ENCODE measurements at places on chromosomes 7 and 10.

DNA sequence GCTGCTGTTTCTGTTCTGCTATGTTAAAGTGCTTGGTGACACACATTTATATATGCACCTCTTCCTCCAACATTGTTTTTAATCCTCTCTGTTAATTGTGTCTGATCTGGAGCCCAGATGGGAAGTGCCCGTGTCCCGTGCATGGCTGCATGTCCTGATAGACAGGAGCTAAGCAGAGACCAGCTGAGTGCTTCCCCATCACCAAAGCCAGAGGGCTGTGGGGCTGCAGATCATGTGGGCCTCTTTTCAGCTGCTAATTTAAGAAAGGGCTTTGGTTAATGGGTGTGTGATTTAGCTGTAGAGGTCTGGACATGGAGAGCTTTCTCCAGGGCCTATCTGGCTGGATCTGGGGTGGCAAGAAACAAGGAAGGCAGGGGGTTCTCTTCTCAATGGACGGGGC, 96.5 kb upstream of the NPS start:
- no peak for DNase-seq

DNA sequence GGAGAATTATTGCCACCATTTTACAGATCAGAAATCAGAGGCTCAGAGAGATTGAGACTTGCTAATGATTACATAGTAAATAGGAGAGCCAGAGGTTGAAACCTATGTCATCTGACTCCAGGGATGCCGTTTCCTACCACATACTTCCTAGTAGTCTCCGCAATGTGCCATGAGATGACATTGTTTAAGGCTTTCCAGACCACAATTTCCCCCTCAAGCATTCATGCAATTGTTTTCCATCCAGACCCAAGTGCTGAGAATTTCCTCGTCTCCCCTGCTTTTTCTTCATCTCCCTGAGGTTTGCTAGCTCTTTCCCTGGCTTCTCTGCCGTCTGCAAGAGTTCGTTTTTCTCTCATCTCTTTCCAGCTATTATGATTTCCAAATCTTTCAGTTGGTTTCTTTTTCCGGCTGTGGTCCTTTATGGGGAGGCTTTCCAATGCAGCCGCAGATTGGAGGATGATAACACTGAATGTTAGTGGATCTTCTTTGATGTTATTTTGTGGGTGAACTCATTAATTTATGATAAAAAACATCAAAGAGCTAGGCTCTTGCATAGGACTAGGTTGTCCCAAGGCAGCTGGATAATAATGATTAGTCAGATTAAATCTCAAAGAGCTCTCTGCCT, 6.9 kb upstream of the GOLGA7B start:
- no peak for DNase-seq

DNA sequence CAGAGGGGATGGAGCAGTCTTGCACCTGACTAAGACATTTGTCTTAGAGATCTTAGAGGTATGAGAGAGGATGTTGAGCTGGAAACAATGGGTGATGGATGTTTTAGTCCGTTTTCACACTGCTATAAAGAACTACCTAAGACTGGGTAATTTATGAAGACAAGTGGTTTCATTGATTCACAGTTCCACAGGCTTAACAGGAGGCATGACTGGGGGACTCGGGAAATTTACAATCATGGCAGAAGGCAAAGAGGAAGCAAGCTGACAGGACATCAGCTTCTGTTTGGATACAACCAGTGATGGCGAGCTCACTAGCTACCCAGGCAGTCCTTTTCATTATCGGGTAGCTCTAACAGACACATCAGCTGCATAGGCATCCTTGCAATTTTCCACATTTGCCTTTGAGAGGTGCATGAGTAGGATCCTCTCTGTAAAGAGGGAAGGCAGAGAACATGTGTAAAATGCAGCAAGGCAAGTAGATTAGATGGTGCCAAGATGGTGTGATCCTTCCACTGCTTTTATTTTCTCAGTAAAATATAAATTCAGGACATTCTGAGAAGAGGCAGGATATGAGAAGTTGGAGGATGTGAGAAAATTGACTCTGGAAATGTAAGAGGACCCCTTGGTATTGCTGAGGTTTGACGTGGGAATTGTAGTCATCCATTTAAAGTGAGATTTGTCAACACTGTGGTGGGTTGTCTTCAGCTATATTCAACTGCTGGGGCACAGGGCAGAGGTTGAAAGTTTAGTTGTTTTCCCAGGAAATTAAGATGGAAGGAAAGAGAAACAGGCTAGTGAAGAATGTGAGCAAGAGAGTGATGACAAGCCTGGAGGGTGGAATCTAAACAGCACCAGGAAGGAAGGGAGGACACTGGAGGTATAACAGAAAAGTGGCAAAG, 1140.0 kb upstream of the AUTS2 start:
- DNase-seq: no peak

GRCh38 chr10:48690791-48691660, 6.4 kb downstream of the WDFY4 start:
- DNase-seq: no peak

- peak; percentile 85 for DNase-seq
These were observed 71.7 kb downstream of the MTURN start for GRCh38 chr7:30206491-30206890.

DNA sequence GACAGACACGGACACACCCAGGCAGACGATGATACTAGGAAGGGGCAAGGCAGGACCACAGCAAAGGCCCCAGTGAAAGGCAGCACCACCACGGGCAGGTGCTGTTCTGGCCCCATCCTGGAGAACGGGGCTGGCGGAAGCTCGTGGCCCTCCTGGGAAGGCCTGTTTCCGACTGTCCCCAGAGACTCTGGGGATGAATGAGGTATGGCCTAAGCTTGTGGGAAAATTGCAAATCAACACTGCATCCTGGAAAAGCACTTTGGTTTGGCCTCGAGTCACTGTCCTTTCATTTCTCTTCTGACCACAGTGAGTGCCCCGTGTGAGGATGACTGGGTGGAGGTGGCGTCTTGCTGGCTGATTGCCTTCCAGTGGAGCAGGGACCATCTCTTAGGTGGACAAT, 81.6 kb upstream of the ANLN start:
- no peak for DNase-seq

- no peak for DNase-seq
These were observed 13.5 kb upstream of the CSGALNACT2 start for GRCh38 chr10:43124574-43125273.

GRCh38 chr7:125090596-125090995, 161.0 kb upstream of the POT1 start:
- peak; percentile 15 for DNase-seq

DNA sequence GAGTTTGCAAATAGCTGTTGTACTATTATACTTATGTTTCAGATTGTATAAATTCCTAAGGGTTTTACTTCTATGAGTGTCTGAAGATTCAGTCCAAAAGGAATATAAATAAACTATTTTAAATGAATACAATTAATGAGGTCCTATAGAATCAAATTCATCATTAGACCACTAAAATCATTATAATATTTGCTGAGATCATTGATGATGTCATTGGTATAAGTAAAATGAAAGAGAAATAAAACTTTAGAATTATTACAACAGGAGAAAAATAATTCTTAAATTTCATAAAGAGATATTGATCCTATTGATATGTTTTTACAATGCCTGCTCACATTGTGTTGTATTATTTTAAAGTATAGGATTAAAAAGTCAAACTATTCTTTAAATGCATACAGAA, 544.0 kb upstream of the ZWINT start:
- DNase-seq: no peak

DNA sequence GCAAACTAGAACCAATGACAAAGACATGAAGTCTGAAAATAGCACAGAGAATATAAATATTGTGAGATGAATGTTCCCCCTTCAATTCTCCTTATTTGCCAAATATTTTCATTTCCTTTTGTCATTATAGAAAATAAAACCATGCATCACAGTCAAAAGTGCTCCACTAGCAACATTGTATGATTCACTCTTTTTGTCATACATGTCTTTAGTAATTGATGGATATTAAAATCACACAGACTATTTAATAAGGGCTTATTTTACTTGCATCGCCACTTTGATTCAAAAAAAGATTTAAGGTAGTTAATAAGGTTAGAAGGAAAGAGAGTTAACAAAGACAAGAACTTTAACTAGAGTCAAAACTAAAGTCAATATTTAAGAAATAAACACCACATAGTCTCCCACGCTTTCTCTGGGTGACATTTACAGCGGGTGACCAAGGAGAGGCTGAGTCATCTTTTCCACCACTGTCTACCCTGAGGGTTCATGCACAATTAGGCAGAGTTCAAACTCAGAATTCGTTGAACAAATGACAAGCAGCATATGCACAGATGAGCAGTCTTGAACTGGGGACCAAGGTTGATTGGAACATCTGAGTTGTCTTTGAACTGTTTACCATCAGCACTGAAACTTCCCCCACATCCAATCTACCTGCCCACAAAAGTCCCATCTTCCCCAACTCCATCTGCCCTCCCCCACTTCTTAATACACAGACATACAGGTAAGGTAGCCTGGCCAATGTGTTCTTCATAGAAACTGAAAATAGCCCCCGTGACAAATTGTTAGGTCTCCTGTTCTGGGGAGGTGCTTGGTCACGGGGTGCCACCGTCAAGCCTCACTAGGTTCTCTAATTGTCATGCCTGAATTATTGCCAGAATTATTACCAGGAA, 42.5 kb downstream of the C7orf25 start:
- no peak for DNase-seq

- no peak for DNase-seq
These were observed 621.4 kb downstream of the POM121L12 start for GRCh38 chr7:53656881-53657280.

GRCh38 chr7:43612128-43612527, 29.2 kb downstream of the STK17A start:
- DNase-seq: no peak

GRCh38 chr7:122543891-122544290, 155.0 kb downstream of the RNF133 start:
- DNase-seq: no peak

- DNase-seq: peak; percentile 80
These were observed 179.0 kb upstream of the KLF14 start for GRCh38 chr7:130912862-130913638.

GRCh38 chr7:92794831-92795230, 41.5 kb downstream of the CDK6 start:
- DNase-seq: no peak

GRCh38 chr7:101112233-101112632, 14.7 kb upstream of the SERPINE1 start:
- DNase-seq: no peak

DNA sequence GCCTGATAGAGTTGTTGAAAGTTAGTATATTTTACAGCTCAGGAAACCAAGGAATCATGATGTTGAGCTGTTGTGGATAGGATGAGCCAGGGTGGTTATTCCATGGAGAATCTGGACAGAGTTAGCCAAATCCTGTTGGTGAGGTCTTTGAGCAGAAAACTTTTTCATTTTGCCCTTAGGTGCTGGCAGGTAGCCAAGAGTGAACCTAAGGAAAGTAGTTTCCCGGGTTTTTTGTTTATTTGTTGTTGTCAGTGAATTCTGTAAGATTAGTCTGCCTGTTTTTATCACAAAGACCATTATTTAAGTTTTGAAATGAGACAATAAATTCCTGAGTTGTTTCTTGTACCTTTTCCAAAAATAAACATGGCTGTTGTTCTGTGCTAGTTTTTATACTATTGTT, 61.0 kb downstream of the GALNT11 start:
- DNase-seq: no peak

DNA sequence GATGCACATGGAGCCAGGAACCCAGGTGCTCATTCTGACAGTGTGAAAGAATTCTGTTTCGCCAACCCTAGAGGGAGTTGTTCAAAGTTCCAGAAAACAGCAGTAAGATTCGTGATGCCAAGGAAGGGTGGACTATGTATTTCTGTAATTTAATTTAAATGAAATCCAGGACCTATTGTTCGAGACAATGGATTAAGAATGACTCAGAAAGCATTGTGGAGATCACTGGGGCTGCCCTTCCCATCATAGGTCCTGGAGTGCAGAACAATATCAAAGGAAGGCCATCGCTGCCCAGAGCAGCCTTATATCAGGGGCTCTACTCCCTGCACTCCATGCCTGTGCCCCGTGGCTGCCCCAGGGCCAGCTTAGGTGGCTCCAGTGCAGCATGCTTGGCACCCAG, 32.1 kb upstream of the CALD1 start:
- DNase-seq: no peak

GRCh38 chr7:69457595-69458504, 140.4 kb upstream of the AUTS2 start:
- DNase-seq: no peak

DNA sequence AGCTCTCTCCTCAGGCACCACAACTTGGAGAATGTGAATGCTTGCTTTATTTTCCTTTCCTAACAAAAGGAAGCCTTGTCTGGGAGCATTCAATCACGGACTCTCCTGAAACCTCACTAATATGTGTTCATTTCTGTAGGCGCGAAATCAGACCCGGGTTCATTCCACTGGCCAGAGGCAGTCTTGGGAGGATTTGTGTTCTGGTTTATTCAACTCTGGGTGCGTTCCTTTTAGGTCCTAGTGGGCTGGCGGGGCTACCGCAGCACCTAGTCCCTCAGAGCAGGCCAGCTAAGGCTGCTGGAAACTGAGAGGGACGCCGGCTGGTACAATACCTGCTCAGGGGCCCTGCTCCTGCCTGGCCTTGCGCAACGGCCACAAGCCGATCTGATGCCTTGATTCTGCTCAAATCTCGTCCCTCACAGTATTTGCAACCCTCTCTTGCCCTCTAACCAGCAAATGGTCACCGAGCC, 7.5 kb downstream of the HOXA4 start:
- DNase-seq: no peak

DNA sequence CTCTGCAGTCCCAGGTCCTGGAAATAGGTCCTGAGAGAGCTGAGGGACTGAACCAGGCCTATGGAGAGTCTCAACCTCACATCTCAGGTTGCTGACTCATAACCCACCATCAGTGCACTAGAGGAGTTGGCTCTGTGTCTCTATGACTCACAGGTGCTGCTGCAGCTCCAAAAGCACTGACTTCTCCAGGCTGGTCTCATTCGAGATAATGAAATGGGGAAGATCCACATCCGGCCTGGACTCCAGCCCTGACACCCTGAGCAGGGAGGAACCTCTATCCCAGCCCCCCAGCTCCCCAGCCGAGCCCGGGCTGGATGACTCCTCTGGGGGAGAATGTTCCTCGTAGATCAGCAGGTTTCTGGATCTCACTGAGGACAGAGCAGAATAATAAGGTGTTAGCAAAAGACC, 35.5 kb upstream of the DGKI start:
- peak; percentile 90 for DNase-seq

DNA sequence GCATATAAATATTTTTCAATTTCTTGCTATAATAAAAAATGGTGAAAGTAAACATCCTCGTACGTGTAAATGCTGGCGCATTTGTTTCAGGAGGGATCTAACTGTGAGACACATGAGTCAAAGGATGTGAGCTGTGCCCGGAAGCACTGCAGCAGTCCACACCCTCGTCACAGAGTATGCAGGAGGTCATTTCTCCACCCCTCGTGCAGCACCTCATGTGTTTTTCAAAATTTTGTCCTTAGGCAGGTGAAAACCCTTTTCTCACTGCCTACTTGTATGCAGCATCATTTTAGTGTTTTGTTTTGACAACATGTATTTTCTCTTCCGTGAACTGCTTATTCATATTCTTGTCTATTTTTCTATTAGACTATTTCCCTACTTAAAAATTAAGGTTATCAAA, 162.7 kb downstream of the AVL9 start:
- peak; percentile 15 for DNase-seq

Data from RWPE1 (cell line).